GM12864 (cell line): ENCODE measurements at places on chromosomes 13 and 19.
A peak's percentile ranks its signal among the peaks of the same experiment; 100 is the strongest.

GRCh38 chr19:33691736-33692135 lies 70.0 kb downstream of the CHST8 start:
- no peak for DNase-seq

GRCh38 chr13:44855860-44856259 lies 133.4 kb downstream of the NUFIP1 start:
- no peak for DNase-seq

- DNase-seq, result no peak
Observed at GRCh38 chr13:59471106-59471505, 692.6 kb downstream of the DIAPH3 start.

- DNase-seq, result no peak
Observed at GRCh38 chr19:29800100-29800825, 11.5 kb upstream of the CCNE1 start.

DNA sequence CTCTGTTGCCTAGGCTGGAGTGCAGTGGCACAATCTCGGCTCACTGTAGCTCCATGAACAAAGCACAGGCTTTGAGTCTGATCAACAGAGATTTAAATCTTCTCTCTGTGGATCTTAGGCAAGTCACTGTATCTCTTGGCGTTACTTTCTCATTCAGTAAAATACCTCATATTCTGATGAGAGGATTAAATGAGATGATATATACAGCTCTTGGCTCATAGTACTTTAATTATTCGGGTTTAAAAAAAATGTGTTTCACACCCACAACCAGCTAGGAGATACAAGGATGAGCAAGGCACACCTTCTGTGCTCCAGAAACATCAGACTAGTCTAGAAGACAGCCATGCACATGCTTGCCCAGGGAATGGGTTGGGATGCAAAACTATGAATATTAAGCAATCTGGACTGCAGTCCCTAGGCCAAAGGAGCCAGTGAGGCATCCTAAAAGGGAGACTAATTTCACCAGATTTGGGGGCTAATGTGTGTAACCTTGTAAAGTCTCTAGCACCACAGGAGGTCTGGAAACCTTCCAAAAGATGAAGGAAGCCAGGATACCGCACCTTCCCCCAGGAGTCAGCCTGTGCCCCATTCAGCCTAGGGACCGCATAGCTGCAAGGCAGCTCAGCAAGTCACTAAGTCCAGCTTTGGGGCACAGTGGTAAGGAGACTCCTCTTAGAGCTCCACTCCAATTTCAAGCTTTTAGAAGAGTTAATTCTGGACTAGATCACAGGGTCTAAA lies 2.5 kb downstream of the VPS36 start:
- DNase-seq, result no peak

GRCh38 chr19:17861542-17862402 lies 2.1 kb downstream of the RPL18A start:
- DNase-seq, result no peak

DNA sequence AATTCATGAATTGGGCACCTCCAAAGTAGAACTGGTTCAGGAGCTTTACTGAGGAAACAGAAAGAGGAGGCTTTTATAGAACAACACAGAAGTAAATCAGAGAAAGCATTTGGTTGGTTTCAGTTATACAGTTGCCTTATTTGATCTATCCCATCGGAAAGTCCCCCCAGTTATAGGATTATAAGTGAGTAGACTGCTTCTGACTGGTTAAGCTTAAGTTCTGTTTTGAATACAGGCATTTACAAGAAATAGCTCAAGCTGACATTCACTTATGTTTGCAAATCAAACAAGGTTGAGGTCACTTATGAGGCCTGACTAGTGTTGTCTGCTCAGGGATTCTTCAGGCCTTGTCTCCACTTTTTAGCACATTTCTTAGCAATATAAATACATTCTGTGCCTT lies 857.4 kb downstream of the EFNB2 start:
- DNase-seq, result no peak

DNA sequence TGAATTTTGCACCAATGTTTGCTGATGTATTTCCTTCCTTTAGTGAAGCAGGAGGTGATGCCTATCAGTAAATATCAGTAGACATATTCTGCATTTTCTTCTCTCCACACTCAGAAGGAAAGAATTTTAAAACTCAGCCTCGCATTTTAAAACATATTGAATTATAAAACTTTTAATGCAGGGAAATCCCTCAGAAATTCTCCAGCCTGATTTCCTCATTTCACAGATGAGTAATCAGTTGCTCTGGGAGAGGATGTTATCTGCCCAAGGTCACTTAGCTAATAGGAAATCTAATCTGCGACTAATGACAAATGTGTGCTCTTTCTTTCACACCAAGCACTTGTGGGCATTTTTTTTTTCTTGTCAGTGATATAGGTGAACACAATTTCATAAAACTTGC lies 320.6 kb downstream of the ITGBL1 start:
- no peak for DNase-seq

- DNase-seq, result peak; percentile 61
Observed at GRCh38 chr13:39379118-39379517, 223.9 kb downstream of the LHFPL6 start.

DNA sequence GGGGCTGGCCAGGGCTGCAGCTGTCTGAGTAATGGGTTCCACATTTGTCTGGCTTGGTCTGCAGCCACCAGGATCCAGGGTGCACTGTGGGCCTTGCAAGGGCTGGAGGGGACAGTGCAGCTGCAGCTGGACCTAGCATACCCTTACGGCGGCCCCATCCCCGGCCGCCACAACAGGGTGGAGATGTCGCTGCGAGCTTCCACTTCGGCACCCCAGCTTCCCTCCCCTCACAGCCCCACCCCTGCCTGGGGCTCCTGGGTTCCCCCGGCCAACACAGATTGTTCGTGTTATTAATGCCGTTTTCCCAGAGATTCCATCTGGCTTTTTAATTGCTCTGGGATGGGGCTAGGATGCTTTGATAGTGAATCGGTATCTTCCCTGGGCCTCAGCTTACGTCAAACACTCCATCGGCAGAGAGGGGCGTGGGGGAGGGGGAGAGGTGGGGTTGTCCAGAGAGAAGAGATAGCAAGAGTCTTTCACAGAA lies 5.8 kb downstream of the CEBPA start:
- DNase-seq, result no peak

DNA sequence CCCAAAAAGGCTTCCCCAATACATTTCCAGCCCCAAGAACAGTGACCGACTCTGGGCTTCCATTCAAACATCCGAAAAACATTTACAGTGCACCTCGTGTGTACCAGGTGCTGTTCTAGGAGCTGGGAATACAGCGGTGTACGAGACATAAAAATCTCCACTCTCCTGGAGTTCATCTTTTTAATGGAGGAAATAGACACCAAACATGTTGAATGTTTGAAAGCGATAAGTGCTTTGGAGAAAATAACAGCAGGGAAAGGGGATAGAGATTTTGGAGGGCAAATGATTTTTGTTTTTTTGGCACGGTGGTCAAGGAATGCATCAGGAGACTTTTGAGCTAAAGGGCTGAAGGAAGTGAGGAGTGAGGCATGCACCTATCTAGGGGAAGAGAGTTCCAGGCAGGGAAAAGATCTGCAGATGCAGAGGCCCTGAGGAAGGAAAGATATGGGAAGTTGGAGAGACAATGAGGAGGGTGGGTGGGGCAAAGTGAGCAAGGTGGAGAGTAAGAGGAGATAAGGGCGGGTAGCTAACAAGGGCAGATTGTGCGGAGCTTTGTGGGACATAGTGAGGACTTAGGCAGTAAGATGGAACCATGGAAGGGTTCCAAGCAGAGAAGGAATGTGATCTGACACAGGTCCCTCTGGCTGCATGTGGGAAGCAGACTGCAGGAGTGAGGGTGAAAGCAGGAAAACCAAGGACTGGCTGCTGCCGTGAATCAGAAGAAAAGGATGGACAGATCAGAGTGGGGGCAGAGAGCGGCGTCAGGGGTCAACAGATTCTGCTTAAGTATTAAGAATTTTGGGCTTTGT lies 703 bp upstream of the FBL start:
- no peak for DNase-seq

DNA sequence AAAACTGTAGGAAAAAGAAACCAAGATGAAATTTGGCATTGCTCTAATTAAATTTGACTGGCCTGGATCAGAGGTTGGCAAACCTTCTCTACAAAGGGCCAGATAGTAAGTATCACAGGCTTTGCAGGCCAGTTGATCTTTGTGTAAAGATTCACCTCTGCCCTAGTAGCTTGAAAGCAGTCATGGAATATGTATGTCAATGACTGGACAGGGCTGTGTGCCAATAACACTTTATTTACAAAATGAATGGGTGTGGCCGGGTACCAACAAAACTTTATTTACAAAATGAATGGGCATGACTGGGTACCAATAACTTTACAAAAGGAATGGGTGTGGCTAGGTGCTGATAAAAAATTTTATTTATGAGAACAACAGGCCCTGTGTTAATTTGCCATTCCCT lies 20.0 kb downstream of the SIN3B start:
- DNase-seq, result no peak

DNA sequence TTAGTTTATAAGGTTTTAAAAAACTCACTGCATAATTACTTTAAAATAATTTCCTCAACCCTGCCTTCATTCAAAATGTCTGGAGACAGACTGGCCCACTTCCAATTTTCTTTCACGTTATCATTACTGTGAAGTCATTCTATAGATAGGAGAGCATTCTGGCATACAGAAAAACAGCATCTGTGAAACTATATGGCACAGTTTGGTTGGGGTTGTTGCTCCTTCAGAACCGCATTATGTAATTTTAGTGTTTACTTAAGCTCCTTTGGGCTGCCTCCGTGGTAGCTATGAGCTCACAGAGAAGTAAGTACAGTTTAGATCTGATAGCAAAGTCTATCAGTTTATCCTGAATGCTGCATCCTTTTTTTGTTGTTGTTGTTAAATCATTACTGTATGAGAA lies 104.3 kb downstream of the KCNRG start:
- no peak for DNase-seq

DNA sequence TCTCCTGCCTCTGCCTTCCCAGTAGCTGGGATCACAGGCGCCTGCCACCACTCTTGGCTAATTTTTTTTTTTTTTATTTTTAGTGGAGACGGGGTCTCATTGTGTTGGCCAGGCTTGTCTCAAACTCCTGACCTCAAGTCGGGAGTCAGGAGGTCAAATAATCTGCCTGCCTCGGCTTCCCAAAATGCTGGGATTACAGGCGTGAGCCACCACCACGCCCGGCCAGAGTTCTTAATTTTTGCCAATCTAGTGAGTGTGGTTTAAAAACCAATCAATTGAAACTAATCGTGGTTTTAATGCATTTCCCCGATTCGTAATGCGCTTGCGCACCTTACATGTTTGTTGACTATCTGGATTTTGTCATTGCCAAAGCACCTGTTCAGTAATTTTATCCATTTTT lies 37.0 kb downstream of the SKA3 start:
- DNase-seq, result no peak

DNA sequence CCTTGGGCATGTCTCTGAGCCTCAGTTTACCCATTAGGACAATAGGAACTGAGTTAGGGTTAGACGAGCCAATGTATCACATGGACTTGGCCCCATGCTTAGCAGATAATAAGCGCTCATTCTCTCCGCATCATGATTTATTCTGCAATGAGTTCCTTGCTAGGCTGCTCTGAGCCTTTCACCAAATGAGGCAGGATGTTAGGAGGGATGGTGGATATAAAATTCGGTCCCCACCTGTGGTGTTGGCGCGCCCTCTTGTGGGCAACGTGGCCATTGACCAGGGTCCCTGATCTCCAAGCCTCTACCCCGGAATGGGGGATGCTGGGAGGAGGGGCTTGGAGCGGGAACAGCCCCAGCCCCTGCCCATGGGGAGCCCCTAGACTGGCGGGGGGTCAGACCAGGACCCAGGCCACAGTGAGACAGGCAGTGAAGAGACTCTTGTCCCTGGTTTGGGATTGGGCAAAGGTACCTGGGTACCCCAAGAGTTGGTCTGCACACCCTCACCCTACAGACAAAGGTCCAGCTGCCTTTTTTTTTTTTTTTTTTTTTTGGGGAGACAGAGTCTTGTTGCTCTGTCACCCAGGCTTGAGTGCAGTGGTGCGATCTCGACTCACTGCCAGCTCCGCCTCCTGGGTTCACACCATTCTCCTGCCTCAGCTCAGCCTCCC lies 43.9 kb downstream of the CERS4 start:
- DNase-seq, result peak; percentile 29

- DNase-seq, result no peak
Observed at GRCh38 chr19:35240327-35240726, 8.5 kb upstream of the LSR start.

- DNase-seq, result no peak
Observed at GRCh38 chr19:2476451-2477140, 669 bp downstream of the GADD45B start.

GRCh38 chr13:38965281-38965680 lies 25.4 kb downstream of the STOML3 start:
- no peak for DNase-seq

GRCh38 chr19:15194938-15195337 lies 5.9 kb downstream of the NOTCH3 start:
- DNase-seq, result no peak

DNA sequence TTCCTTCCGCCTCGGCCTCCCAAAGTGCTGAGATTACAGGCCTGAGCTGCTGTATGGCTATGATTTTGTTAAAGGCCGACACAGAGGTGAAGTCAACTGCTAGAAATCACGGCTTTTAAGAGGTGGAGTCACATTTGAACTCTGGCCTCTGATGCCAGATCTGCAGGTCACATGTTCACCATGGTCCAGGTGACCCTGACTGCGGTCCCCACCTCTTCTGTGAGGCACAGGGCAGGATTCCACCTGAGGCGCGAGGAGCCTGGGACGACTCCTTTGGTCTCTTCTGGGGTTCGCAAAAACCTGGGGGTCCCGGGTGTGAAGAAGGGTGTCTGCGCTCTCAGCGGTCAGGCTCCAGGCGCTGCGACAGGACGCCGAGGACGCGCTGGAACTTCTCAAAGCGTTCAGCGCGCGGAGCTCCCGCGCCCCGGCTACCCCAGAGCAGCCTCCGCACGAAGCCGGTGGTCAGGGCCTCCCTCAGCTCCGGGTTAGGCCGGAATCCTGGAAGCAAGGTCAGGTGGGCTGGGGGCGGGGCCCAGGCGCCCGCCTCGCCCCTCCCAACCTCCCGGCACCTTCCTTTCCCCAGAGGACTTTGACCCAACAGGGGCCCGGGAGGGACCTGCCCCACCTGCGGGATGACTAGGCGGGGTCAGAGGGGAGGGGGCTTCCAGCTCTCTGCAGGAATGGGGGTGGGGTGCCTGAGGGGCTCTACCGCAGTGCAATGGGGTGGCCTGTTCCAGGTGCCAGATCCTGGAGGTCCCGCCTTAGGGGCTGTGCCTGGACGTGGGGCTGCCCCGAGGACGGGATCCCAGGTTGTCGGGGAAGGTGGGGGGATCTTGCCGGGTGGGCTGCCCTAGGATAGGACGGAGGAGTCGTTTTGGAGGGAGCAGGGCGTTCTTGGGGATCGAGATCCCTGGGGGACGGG lies 13.0 kb downstream of the TRIP10 start:
- no peak for DNase-seq

GRCh38 chr13:25171170-25171516 lies 945 bp downstream of the AMER2 start:
- DNase-seq, result no peak

GRCh38 chr19:50357178-50358100 lies 8.0 kb downstream of the NAPSA start:
- no peak for DNase-seq

- DNase-seq, result no peak
Observed at GRCh38 chr13:99962242-99962641, 9.3 kb downstream of the ZIC5 start.

- no peak for DNase-seq
Observed at GRCh38 chr13:27481766-27482165, 31.4 kb upstream of the MTIF3 start.
